ENCODE measurements at places on chromosomes 11 and 22. TPM values are rescaled to one million over a fixed set of nuclear protein-coding genes. Genes with fewer than 3 reads are reported as not detected.
A peak's percentile ranks its signal among the peaks of the same experiment; 100 is the strongest.

The MOB2 gene
- total RNA-seq = 29.0 TPM

The YPEL1 gene
- 71.2 TPM for total RNA-seq

The BACE1 gene
- 47.4 TPM for total RNA-seq

The MRE11 gene
- 14.4 TPM for total RNA-seq

The OR56A1 gene
- total RNA-seq = 0.15 TPM

The TRIM22 gene
- 5.0 TPM for total RNA-seq

The PRG3 gene
- total RNA-seq = not detected

- no peak for DNase-seq
Measured at GRCh38 chr11:9955391-9955790, 291.5 kb downstream of the SWAP70 start.

DNA sequence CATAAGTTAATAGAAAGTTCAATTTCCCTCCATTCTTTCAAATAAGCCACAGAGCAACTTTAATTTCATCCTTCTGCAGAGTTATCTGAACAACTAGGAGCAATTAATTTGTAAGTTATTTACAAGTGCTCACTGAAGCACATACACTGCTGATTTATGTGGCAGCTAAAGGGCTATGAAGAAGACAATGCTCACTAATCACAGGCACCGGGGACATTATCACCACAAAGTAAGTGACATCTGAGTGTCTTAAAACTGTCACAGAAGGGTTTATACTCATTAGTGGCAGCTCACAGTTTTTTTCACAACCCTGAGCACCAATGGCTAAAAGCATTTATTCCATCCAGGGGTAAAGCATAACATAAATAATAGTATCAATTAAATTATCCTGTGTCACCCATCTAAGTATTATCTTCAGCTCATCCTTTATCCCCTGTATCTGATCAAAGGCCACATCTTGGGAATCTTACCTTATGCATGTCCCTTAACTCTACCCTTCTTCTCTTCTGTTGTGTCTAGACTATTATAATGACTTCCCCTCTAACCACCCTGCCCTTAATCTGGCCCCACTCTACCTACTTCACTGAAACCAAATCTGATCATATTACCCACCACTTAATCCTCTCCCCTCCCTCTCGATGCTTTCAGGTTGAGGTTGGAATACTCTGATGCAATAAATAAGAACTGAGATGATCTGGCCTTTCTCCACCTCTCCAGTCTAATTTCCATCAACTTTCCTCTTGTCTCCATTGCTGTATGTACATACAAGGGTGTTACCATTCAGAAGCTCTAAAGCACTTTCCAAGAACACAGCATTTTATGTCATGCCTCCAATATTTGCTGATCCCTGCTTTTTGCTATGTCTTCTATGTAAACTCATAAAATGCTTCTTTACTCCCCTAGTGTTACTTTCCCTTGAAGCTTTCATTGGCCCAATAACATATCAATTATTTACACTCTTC, 252.7 kb downstream of the CASP12 start:
- DNase-seq = no peak

DNA sequence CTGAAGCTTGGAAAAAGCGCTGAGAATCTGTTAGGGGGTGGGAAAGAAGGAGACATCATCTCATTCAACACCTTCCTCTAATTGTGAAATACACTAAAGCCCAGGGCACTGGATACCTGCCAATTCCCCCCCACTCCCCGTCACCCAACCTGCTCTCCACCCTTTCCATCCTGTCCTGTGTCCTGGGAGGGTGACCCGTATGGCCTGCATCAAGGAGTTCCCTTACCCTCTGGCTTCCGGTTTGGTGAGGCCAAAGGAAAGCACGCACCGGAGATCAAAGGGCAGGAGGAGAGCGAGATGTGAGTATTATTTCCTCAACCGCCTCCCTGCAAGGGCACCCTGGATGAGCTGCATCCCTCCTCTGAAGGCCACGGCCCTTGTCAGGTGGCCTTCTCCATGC, 65.0 kb upstream of the PTPRJ start:
- DNase-seq = no peak

GRCh38 chr11:3111919-3112690, 53.0 kb downstream of the OSBPL5 start:
- no peak for DNase-seq

- no peak for DNase-seq
Measured at GRCh38 chr11:82080160-82080559, 653.5 kb downstream of the FAM181B start.

DNA sequence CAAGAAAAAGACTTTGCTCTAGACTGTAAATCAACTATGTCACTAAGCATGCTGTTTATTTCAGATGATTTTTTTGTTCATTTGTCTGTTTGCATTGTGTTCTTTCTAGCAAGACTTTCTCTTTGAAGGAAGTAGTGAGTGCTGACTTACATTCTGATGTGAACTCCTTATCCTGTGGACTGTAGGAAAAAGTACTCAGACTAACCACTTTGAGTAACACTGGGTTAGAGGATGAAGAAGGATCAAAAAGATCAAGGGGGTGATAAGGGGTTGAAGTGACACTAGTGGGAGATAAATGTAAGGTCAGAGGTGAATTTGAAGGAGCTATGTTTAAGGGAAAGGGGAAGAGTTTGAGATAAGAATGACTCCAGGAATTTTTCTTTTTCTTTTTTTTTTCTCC, 369.4 kb downstream of the NELL1 start:
- DNase-seq = no peak

DNA sequence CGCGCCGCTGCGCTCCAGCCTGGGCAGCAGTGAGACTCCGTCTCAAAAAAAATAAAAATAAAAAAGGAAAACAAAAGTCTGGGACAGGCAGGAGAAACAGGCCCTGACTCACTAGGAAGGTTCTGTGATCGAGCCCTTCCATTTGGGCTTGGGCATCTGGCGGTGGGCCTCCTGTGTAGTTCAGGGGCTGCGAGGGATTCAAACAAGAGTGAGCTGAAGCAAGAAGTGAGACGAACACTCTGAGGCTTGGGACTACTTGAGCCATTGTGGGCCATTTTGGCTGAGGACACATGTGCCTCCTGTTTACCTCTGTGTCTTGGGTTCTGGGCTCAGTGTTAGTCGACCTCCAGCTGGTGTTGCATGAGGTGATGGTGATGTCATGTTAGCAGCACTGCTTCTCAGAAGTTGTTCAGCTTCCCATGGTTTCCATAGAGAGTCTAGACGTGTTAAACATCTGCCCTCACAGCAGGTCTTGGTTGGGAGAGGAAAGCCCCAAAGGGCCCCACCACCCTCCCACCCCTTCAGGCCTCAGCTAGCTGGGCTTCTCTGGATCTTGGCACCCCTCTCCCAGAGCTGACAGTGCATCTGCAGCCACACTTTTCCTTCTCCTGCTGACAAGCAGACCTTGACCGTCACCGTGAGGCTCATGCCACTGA, 57.8 kb downstream of the MED15 start:
- no peak for DNase-seq

- DNase-seq = no peak
Measured at GRCh38 chr11:113022262-113022661, 61.0 kb downstream of the NCAM1 start.

DNA sequence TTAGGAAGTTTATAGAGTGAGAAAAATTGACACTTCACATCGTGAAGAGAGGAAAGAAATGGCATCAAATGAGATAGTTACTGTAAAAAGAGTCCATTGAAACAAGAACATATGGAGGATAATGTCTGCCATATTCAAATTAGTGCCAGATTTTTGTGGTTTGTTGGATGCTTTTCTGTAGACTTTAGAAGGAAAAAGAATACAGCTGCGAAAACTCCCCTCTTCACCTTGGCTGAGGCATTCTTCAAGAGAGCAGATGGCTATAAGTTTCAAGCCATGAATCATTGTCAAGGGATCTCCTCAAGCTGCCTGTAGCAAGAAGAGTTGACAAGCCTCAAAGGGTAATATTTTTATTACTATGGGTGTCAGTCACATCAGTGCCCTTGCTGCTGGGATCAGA, 507.4 kb upstream of the RAG2 start:
- no peak for DNase-seq

- DNase-seq = no peak
Measured at GRCh38 chr11:102604875-102605274, 20.3 kb downstream of the MMP20 start.

DNA sequence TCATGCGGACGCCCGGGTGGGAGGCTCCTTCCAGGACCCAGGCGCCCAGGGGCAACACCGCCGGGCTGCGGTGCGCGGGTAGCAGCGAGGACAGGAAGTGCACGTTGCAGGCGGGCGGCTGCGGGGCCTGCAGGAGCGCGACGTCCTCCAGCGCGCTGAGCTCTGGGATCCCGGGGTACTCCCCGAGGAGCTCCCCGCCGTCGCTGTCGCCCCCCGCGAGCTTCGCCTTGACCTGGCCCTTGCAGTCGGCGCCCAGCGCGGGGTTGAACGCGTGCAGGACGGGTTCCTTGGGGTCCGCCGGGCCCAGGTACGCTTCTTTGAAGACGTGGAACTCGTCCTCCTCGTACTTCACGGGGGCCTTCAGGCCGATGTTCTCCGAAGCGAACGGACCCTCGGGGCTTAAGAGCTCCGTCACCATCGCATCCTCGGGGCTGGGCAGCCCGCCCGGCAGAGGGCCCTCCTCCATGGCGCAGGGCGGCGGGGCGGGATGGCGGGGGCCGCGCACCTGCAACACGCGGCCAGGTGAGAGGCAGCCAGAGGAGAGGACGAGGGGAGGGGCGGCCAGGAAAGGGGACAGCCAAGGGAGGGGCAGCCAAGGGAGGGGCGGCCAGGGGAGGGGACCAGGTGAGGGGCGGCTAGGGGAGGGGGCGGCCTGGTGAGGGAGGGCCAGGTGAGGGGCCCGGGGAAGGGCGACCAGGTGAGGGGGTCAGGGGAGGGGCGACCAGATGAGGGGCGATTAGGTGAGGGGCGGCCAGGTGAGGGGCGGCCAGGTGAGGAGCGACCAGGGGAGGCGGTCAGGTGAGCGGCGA, 921 bp downstream of the TESMIN start:
- DNase-seq = peak; percentile 48

DNA sequence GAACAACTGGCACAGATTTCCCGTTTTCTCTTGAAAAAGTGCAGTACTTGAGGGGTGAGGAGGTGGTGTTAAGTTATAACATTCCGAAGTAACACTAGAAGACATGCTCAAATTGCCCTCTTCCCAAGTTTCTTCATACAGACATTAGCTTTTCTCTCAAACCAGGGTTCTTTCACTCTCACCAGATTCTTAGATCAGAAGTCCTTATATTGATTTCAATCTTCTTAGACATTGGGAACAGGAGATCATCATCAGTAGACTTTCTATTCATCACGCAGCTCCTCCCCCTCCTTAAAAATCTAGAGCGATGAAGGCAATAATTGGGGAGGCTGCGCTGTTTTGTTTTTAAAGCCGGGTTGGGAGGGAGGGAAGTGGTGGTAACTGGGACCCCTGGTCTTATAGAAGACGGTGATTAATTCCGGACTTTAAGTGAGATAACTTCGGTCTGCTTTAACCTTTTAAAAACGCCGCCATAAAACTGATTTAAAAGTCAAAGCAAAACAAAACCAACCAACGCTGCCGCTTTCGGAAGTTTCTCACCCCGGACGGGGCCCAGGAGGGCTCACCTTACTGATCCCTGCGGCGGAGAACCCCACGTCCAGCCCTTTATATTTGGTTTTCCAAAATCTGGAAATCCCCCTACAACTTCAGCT, 665 bp downstream of the USP28 start:
- no peak for DNase-seq

GRCh38 chr11:134463716-134464115, 51.7 kb upstream of the B3GAT1 start:
- no peak for DNase-seq

DNA sequence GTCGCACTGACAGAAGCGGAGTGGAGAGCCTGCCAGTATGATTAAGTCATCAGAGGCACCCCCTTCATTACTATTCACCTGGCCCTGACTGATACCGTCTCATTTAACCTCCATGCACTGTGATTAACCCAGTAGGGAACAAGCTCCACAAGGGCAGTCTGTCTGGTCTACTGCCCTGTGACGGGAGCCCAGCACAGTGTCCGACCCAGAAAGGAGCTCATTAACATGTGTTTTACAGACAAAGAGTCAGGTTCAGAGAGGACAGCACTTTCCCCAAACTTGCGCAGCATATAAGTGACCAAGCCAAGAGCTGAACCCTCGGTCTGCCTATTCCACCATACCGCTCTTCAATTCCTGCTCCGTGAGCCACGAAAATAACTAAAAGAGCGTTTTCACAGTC, 129.5 kb downstream of the RRAS2 start:
- no peak for DNase-seq

DNA sequence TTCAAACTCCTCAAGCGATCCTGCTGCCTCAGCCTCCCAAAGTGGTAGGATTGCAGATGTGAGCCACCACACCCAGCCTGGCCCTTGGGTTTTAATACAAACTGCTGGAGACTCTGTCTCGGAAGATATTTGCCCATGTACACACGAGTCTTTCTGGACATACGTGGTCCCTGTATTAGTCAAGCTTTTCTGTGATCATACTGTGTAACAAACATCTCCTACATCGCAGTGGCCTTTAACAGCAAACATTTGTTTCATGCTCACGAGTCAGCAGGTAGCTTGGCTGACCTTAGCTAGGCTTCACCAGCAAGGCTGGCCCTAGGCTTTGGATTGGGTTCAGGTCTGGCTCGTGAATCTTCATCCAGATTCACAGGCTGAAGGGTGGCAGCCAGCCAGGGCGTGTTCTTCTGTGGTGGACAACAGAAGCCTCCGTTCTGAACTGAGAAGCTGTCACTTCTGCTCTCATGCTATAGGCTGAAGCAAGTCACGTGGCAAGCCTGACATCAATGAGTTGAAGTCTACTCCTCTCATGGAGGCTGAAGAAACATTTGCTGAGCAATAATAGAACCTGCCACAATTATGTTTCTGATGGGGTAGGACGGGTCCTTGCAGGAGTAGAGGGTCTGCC, 8.8 kb downstream of the KIAA1671 start:
- DNase-seq = no peak

DNA sequence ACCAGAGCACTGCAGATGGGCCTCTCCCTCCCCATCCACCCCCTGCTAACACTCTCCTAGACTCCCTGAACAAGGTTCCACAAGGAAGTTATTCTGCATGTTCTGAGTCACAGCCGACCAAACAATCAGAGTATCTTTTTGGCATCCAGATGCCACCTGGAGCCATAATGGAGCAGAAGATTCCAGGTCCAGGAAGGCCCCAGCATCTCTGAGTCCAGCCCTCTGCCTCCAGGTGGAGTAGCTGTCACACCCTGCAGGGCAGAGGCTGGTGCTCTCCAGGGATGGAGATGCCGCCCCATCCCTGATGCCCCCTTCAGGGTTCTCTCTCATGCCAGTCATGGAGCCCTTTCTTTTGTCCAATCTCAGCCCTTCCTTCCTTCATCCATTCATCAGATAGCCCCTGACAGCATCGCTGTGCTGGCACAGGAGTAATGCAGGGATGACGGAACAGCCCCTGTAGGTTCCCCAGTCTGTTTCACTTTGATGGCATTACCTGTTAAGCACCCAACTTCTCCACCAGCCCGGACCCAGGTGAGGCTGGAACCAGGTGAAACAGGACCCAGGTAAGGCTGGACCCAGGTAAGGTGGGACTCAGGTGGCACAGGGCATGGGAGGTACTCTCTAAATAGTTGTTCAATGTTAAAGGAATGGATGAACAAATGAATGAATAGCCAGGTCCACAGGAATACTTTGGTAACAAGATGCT, 20.1 kb upstream of the TSKU start:
- DNase-seq = no peak

- DNase-seq = no peak
Measured at GRCh38 chr11:18106688-18107087, 806 bp upstream of the SAAL1 start.

Measured in glutamatergic neuron (in vitro differentiated cells).